ENCODE measurements at places on chromosomes 2 and 18.

DNA sequence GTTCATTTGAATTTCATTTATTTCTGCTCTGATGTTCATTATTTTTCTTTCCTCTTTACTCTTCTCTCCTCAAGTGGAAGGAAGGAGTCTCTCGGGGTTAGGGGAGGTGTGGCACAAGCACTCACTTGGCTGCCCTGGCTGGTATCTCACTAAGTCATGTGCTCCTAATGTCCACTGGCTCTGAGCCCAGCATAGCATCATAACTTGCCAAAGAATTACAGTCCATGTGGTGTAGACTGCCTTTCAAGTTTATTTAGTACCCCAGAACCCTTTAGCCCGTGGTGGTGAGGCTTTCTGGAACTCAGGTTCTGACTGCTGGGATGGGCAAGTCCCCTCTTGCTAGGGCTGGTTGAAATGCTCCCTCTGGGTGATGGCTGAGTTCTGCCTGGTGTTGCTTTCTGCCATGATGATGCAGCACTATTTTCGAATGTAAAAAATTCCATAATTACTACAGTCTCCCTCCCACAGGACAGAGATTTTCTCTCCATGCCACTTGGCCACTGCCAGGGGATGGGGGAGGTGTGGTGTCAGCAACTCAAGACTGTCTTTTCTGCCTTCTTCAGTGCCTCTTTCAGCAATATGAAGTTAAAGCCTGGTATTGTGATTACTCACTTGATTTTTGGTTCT is 22.2 kb downstream of the SPAG16 start:
- DNase-seq: no peak

DNA sequence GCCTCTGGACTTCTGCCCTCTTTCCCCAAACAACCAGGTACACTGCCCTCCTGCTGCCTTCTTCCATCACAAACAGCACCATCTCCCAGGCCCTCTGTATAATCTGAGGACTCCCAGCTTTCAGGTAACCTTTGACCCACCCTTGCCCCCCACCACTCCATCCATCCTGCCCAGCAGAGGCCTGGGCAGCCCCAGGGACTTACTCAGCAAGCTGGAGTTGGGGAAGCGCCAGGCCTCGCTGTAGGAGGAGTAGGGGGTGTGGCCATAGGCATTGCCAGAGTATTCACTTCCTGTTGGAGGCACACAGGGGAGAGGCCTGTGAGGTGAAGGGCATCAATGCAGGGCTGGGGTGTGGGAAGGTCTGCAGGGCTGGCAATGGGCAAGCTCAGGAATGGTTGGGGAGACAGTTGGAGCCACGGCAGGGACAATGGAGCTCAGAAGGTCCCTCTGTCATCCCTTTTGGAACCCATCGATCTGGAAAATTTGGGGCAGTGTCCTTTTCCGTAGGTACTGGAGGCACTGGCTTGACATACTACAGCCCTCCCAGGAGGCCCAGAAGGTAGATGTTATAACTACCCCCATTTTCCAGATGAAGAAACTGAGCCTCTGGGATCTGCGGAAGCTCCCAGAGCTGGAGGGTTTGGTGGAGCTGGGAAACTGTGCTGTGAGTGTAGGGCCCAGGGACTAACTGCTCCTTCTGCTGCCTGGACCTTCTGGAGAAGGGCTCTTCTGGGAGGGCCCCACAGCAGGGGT is 46.3 kb downstream of the PSD4 start:
- DNase-seq: no peak

- no peak for DNase-seq
These were observed 62.1 kb upstream of the XDH start for GRCh38 chr2:31476511-31477180.

GRCh38 chr2:20223407-20224163 is 1.3 kb downstream of the SDC1 start:
- no peak for DNase-seq

DNA sequence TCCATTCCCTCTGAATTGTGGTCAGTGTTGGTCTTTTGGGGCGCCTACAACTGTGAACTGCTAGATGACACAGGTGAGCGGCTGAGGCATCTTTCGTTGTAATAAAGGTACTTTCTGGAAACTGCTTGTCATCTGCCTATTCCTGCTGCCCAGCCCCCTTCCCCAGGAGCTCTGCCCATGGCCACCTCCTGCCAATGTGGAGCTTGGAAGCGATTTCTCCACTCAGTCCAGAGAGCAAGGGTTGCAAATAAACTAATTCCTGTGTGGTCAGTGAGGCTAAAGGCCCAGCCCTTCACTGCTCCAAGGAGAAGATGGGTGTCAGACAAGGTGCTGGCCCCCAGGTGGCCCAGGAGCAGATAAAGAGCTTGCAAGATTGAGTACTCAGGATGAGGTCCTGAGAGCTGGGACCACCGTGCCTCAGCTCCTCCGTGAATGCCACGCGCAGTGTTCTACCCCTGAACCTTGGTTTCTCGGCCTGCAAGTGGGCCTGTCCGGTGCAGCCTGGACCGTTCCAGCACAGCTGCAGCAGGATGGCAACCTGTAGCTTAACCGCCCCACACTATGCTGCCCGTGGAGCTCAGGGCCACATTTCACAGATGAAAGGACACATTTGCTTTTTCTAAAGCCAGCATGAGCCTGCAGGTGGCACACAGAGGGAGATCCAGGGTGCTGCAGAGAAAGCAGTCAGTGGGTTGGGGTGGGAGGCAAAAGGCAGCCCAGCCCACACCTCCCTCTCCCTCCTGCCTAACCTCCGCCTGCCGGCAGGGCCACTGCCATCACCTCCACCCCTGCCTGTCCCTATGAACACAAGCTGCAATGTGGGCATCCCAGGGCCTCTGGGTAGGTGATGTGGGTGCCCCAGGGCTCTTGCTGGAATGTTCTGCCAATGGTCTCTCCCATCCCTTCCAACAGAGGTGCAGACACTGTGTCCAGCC is 78.7 kb upstream of the OTOF start:
- no peak for DNase-seq

- no peak for DNase-seq
These were observed 1.1 kb downstream of the DCC start for GRCh38 chr18:52341103-52341432.

- DNase-seq: no peak
These were observed 8.6 kb downstream of the SDC1 start for GRCh38 chr2:20216130-20217025.

GRCh38 chr2:25286025-25286400 is 55.7 kb downstream of the DNMT3A start:
- DNase-seq: no peak

DNA sequence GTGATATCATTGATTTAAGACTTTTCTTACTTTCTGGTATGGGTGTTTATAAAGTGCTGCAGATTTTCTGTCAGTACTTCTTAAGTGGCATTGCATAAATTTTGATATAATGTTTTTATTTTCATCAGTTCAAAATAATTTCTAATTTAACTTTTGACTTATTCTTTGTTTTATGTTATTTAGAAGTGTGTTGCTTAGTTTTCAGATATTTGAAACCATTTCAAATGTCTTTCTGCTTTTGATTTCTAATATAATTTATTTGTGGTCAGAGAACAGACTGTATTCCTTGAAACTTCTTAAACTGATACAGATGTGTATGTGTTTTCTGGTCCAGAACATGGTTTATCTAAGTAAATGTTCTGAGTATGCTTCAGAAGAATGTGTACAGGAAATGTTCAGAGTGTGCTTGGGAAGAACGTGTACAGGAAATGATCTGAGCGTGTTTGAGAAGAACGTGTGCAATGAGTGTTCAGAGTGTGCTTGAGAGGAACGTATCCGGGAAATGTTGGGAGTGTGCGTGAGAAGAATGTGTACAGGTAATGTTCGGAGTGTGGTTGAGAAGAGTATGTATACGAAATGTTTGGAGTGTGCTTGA is 265.7 kb upstream of the HS6ST1 start:
- no peak for DNase-seq

- DNase-seq: no peak
These were observed 3.0 kb downstream of the CLEC4F start for GRCh38 chr2:70817284-70817954.

- no peak for DNase-seq
These were observed 131.8 kb upstream of the KYNU start for GRCh38 chr2:142745691-142746090.

DNA sequence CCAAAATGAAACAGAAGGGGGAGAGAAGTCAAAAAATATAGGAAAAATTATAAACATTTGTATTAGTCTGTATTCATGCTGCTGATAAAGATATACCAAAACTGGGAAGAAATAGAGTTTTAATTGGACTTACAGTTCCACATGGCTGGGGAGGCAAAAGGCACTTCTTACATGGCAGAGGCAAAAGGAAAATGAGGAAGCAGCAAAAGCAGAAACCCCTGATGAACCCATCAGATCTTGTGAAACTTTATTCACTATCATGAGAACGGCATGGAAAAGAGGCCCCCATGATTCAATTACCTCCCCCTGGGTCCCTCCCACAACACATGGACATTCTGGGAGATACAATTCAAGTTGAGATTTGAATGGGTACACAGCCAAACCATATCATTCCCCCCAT is 79.1 kb downstream of the ZRANB3 start:
- no peak for DNase-seq

- no peak for DNase-seq
These were observed 201.1 kb upstream of the FBXO11 start for GRCh38 chr2:48107326-48107925.

DNA sequence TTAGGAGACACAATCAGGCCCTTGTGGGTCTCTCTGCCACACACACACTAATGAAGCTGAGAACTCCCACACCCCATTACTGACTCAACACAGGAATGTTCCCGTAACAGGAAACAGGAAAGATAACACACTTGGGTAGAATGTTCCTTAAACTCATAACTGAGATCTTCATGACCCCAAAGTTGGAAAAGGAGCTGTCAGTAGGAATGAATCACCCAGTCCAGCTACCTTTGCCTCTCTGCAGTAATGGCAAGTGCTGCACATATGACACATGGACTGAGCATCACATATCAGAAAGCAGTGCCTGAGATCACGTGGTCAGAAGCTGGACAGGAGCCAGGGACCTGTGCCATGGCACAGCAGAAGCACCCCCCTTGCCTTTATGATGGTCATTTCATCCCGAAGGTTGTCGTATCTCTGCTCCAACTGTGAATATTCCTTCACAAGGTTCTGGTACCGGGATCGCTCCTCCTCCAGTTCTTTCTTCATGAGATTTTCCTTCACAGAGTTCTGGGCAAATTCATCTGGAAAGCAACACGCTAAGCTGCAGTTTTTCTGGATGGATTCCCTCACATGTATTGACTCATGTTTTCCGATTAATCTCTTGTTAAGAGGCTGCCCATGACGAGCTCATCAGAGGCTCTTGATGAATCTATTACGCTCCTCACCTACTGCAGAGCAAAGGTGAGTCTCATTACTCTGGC is 65.4 kb upstream of the ACAA2 start:
- no peak for DNase-seq

DNA sequence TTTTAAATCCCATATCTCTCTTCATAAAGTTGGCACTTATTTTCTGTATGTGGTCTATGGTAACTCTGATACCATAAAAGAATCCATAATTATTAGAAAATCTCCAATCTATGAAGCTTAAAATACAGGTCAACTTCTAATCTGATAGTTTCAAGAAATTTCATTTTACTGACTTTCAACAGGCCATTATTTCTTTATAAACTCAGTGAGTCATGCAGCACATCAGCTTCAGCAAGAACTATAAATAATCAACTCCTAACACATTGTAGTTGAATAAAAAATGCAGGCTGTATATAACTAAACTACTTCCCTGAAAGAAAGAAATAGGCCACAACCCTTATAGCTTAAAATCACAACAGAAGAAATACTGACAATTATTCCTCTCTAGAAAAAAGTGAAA is 204.3 kb upstream of the CCDC150 start:
- no peak for DNase-seq

- DNase-seq: no peak
These were observed 409.9 kb downstream of the THSD7B start for GRCh38 chr2:137175246-137175645.

DNA sequence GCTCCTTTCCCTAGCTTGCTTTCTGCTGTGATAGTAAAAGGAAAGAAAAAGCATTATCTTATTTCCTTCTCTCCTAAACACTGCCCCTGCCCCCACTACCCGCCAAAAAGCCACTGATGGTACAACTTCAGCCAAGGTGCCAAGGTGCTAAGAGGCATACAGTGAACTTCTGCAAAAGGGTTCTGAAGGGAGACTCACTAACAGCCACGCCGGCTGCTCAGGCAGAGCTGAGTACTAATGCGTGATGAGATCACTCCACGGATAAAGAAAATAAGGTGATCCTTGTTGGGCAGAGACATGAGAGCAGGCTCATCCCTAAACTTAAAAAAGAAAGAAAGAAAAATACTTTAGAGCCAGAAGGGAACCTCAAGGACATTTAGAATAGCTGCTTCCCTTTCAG is 60.5 kb upstream of the PXDN start:
- DNase-seq: no peak

DNA sequence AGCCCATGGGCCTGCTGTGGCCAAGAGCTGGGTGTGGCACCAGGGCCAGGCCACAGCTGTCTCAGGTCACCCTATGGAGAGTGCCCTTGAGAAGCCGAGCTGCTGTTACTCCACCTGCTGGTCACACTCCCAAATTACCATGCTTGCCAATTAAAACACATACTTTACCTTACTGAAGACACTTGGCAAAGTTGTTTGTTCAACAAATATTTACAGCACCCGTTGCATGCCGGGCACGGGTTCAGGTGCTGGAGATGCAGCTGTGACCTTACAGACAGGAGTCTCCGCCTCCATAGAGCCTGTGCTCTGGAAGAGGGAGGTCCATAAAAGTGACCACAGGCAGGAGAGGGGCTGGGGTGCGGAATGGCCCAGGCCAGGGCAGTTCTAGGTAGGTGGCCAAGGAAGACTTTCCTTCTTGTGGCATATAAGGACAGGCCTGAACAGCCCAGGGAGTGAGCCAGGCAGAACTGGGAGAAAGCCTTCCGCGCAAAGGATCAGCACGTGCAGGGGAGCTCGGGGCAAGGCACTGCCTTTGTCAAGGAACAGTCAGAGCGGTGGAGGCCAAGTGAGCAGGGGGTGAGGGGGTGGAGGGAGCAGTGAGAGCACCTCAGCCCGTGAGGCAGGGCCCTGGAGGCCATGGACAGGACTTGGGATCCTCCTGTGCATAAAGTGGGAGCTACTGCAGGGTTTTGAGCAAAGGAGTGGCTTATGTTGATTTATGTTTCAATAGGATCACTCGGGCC is 23.6 kb upstream of the RBM44 start:
- DNase-seq: peak; percentile 23

Measured in iPS DF 19.7 (cell line).